ENCODE measurements at places on chromosomes 4 and X. TPM values are rescaled to one million over a fixed set of nuclear protein-coding genes. Genes with fewer than 3 reads are reported as not detected.

GNL3L gene
- 13.8 TPM for polyA plus RNA-seq

MAMLD1 gene
- polyA plus RNA-seq = 10.2 TPM

OTC gene
- 0.50 TPM for polyA plus RNA-seq

ATP8A1 gene
- polyA plus RNA-seq = 28.7 TPM

CLOCK gene
- 23.6 TPM for polyA plus RNA-seq

CTAG2 gene
- not detected for polyA plus RNA-seq

FRMD7 gene
- polyA plus RNA-seq = 0.20 TPM

SORBS2 gene
- 66.6 TPM for polyA plus RNA-seq

DNA sequence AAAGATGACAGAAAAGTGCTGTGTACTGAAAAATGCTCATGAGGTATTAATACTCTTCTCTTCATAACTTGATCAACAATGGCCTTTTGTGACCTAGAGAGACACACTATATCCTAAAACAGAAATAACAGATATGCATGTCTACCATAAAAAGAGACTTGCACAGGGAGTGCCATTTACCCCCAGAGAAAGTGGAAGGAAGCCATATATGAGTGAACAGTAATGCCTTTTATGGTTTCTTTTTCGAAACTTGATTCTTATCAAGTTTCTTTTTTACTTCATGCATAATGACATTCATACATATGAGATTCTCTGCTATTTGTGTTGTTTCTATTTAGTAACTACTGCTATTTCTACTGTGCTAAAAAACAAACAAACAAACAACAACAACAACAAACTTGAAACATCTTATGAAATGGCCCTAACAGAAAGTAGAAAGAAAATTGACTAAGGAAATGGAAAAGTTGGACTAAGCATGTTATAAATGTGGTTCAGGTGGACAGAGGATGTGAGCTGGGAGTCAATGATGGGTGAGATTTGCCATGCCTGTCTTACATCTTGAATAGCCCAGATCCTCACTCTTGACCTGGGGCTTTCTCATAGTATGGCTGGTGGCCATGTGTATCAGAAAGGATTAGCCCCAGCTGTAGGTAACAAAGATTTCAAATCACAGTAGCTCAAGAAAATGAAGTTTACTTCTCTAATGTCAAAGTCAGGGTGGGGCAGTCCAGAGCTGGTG, 43.8 kb downstream of the GEMIN8 start:
- DNase-seq = no peak

GRCh38 chr4:16351161-16351560, 124.9 kb upstream of the TAPT1 start:
- DNase-seq = no peak

DNA sequence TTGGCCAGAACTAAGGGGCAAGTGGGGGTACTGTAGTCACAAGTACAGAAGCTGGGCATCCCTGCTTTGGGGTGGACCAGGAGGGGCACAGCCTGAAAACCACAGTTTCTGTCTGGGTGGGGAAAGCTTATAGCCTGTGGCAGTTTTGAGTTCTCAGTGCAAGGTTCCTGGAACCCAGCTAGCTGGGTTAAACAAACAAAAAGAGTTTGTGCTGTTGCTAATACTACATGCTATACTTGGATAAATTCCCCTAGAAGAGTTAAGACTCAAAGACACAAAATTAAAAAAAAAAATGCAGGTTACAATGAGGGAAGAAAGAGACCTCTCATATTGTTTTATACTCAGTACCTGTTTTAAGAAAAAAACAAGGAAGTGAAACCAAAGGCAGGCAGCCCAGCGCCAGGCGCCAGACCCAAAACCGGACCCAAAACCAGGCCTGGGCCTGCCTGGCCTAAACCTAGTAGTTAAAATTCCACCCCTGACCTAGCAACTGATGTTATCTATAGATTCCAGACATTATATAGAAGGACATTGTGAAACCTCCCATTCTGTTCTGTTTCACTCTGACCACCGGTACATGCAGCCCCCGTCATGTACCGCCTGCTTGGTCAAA, 50.8 kb downstream of the SLC2A9 start:
- DNase-seq = no peak

- DNase-seq = no peak
Observed at GRCh38 chr4:19857380-19857779, 394.3 kb upstream of the SLIT2 start.

GRCh38 chr4:81839347-81840042, 367.8 kb upstream of the RASGEF1B start:
- DNase-seq = no peak

DNA sequence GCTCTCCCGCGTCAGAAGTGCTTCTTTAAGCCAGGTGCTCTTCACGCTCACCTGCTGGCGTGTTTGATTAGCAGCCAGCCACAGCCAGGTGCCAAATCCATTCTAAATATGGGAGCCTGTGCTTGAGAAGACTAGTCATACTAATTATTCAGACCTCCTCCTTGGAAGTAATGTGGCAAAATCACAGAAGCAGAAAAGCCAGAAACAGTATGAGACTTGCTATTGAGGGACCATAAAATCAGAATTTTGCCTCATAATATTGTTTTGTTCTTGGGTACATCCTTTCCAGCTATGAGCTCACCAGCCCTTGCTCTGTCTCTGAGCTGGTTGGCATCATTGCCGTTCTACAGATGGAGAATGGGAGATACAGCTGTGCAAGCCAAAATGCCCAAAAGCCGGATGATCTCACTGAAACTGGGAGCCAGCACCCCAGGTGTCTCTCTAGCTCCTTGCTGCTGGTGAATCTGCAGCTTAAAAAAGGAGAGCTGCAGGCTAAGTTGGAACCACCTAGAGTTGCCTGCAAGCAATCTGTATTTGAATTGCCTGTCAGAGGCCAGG, 205.4 kb downstream of the SHROOM3 start:
- no peak for DNase-seq

GRCh38 chr4:16827045-16827444, 71.4 kb downstream of the LDB2 start:
- DNase-seq = no peak

DNA sequence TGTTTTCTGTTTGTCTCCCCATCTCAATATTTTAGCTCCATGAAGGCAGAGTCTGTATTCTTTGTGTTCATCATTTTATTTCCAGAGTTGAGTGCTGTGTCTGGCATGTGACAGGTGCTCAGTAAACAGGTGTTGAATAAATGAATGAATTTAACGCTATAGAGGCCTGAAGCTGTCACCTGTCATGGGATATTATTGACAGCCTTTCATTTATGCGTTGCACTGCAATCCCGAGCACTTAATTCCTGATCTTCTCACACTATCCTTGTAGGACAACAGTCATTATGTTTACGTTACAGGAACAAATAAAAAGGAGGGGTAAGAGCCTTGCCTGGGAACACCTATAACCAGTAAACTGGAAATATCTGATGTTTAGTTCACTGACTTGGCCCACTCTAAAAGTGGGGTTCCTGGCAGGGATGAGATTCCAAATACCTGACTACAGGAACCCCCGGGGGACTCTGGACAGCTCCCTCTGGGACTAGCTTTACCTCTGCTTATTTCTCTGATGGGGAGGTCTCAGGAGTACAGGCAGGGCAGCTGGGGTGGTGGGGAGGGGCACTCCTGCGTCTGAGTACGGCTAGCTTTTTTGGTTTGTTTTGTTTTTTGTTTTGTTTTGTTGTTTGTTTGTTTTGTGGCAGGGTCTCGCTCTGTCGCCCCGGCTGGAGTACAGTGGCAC, 36.6 kb downstream of the SEL1L3 start:
- no peak for DNase-seq

GRCh38 chr4:27128443-27128842, 267.8 kb downstream of the STIM2 start:
- DNase-seq = no peak

DNA sequence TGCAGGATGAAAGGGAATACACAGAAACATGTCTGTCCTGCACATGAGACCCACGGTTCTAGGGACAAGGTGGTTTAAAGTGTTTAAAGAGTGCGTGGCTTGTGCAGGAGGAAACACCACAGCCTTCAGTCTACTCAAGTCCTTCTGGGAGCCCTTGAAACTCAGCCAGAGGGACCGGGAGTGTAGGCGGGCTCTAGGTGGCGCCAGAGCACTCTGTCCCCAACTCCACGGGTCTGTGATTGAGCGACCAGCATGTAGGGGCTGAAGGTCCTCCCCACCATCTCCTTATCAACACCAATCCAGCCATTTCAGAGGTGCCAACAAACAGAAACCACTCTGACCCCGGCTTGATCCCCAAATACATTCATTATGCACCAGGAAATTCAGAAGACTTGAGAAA, 82.0 kb upstream of the CLDN34 start:
- no peak for DNase-seq

- DNase-seq = peak; percentile 57
Observed at GRCh38 chr4:30720021-30720660, at the start of gene PCDH7. Gene PCDH7 (plus strand): TSS chr4:30720369. CDS start chr4:30721423, 1,054 bp downstream.

- no peak for DNase-seq
Observed at GRCh38 chr4:56552273-56552672, 46.7 kb downstream of the ARL9 start.

GRCh38 chr4:26362745-26363439, 42.1 kb downstream of the RBPJ start:
- no peak for DNase-seq

DNA sequence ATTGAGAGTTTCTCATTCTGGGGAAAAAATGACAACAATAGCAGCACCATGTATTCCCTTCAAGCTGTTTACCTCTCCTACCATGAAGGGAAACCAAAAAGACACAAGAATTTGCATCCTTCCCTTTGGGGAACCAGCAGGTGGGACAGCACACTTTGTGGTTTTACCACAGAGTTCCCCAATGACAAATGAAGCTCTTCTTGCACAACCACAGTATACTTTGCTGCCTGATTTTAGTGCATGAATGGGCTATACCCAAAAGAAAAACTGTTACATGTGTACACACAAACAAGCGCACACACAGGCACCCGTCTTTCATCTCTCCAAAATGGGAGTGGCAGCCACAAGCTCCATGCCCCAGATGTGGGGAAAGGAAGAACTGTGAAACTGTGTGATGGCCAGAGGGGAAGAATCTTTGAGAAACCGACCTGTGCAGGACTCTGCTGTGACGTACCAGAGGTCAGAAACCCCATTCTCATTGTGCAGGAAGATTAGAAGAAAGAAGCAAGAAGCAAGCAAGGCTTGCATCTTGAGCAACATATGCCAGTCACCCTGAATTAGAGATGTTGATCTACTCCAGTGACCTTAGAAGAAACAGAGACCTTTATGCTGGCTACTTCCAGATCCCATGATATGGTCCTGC, 2.7 kb upstream of the MAML3 start:
- no peak for DNase-seq

- DNase-seq = no peak
Observed at GRCh38 chrX:152901816-152902501, 4.1 kb downstream of the ZNF185 start.

DNA sequence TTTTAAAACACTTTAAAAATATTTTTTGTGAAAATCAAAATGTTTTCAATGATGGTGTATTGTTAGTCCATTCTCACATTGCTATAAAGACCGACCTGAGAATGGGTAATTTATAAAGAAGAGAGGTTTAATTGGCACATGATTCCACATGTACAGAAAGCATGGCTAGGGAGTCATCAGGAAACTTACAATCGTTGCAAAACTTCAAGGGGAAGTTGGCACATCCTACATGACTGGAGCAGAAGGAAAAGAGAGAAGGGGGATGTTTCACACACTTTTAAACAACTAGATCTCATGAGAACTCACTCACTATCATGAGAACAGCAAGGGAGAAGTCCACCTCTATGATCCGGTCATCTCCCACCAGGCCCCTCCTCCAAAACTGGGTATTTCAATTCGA, 110.7 kb downstream of the TMEM47 start:
- no peak for DNase-seq

DNA sequence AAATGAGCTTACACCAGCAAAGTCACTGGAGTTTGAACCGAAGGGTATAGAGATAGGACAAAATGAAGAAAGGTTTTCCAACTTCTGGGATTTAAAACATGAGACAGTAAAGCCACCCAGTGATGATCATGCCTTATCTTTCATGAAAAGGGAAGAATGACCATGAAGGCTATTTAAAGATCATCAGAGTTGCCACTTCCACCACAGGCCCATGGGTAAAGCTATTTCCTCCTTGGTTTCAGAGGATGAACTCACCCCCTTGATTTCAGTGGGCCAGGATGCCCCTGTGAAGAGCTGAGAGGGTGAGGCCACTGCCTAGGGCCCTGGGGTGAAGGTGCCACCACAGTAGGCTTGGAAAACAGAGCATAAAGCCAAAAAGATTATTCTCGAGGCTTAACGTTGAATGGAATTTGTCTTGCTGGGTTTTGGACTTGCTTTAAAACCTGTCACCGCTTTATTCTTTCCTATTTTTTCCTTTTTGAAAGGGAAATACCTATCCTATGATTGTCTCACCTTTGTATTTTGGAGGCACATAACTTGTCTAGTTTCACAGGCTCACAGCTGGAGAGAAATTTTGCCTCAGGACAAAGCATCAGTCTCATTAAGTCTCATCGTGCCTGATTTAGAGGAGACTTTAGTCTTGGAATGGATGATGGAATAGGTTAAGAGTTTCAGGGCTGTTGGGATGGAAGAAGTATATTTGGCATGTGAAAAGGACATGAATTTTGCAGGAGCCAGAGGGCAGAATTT, 254.0 kb downstream of the SNCA start:
- DNase-seq = no peak

DNA sequence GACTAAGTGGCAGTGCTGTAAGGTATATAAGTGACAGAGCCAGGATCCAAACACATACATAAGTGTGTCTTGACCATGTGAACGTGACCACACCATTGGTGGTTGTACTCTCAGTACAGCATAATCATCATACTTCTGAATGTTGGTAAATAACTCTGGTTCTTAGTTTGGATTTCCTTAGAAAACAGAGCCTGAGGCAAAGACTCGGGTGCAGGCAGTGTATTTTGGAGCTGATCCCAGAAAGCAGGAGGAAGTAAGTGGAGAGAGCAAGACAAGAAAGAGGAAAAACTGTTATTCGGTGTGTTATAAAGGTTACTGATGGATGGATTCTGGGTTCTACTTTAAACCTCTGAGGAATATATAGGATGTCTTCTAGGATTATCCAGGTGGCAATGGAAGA, 127.9 kb downstream of the SLC39A8 start:
- no peak for DNase-seq

- DNase-seq = no peak
Observed at GRCh38 chr4:150237110-150237872, 159.0 kb downstream of the DCLK2 start.

GRCh38 chr4:142598132-142598531, 248.0 kb downstream of the INPP4B start:
- DNase-seq = no peak

- DNase-seq = no peak
Observed at GRCh38 chrX:45515262-45516215, 314.9 kb upstream of the DIPK2B start.

- no peak for DNase-seq
Observed at GRCh38 chr4:168309781-168310180, 8.8 kb downstream of the DDX60 start.

- no peak for DNase-seq
Observed at GRCh38 chr4:1593881-1594345, 90.2 kb downstream of the FAM53A start.

DNA sequence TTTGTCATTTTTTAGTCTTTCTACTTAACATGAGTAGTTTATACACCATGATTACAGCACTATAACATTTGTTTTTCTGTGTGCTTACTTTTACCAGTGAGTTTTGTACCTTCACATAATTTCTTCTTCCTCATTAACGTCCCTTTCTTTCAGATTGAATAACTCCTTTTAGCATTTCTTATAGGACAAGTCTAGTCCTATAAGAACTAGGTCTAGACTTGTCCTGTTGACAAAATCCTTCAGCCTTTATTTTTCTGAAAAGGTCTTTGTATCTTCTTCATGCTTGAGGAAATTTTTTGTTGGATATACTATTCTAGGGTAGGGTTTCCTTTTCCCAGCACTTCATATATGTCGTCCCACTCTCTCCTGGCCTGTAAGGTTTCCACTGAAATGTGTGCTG, 253.3 kb upstream of the ARHGAP24 start:
- no peak for DNase-seq

Measured in left renal pelvis (tissue), 4 donors.